ENCODE measurements at places on chromosomes 1 and 21.

DNA sequence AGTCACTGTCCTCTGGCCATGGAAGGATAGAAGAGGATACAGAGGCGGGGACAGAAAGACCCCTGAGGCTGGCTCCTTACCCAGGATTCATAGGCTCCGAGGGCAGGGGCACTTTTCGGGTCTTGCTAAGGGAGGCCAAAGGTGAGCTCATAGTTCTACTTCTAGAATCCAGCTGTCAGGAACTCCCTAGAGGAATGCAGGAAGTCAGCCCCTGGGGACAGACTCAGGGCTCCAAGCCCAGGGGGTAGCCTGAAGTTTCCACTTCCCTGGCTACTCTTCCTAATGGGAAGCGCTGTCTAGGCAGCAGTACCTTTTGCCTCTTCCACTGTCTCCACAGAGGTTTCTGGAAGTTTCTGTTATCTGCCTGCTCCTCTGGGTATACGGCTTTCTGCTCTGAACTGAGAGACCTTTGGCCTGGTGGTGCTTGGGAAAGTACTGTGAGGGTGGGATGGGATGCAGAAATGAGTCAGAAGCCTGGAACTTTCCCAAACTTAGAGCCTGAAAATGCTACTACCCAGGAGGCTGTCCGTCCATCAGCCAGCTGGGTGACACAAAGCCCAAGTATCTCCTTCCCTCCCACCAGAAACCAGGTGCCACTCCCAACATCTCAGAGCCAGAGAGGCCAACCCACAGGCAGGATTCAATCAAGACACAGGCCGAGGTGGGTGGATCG lies 3.6 kb downstream of the UBXN11 start:
- DNase-seq, result no peak

- DNase-seq, result no peak
Measured at GRCh38 chr21:34143685-34144182, 70.4 kb downstream of the MRPS6 start.

GRCh38 chr1:100793659-100794058 lies 74.1 kb downstream of the VCAM1 start:
- no peak for DNase-seq

DNA sequence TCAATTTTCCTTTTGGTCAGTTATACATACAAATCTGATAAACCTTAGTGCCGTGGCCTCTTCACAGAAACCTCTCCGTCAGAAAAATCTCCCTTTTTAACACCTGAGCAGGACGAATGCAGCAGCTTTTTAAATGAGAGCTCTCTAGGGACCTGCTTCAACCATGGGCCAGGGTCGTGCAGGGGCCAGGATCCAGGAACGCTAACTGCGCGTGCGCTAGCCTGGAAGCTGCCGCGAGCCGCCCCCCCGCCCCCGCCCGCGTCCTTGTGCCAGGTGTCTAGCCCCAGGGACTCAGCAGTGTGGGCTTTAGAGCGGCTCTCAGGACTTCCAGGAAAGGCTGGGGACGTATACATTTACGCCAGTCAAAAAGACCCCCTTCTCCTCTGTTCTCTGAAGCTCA lies 136.8 kb upstream of the FMN2 start:
- DNase-seq, result no peak

DNA sequence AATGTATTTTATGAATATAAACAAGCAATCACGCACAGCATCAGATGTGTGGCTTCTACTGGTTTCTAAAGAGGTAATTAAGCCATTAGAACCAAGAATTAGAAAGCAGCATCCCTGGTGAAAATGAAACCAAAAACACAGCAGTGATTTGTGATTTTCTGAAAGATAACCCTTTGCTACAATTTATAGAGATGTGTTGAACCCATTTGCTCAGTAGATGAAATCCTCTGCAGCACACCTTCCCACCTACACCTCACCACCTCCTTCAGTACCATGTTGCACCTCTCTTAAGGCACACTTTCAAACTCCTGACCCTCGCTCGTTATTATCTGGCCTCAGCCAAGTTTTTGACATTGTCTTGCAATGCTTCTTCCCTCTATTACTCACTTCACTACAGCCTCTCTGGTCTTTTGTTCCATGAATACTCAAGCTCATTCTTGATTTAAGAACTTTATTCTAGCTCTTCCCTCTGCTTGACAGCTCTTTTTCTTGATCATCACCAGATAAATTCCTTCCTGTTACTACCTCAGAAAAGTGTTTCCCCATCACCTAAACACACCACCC lies 38.6 kb downstream of the NSL1 start:
- DNase-seq, result no peak

Data from DMS79 (cell line).